ENCODE measurements at places on chromosomes 7 and 10. TPM values are rescaled to one million over a fixed set of nuclear protein-coding genes. Genes with fewer than 3 reads are reported as not detected.

The NUTM2E gene
- total RNA-seq = not detected

The OPN4 gene
- not detected for total RNA-seq

The MKX gene
- 0.31 TPM for total RNA-seq

The AGAP9 gene
- 7.6 TPM for total RNA-seq

The CALML3 gene
- not detected for total RNA-seq

The OR2A7 gene
- 2.5 TPM for total RNA-seq

The SPDYE2 gene
- not detected for total RNA-seq

The PIK3AP1 gene
- total RNA-seq = 1.7 TPM

DNA sequence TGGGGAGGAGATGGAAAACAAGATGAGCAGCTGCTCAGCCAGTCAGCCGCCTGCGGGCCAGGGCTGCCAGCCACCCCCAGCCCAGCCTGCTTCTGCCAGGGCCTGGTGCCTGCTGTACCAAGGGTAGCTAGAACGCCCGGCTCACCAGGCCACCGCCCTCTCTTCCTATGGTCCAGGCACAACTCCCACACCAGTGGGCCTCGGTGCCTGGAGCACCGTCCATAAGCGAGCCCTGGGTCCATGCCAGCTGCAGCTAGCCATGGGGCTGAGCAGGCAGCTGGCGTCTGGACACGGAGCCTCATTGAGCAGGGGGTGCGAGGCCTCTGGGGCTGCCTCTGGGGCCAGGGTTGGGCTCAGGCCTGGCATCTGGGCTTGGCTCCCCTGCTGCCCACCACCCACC, 8.5 kb upstream of the RABGEF1 start:
- no peak for DNase-seq

GRCh38 chr10:34762156-34762555, 52.9 kb downstream of the PARD3 start:
- DNase-seq = no peak

GRCh38 chr7:157739650-157740049, 402.8 kb downstream of the DNAJB6 start:
- no peak for DNase-seq

- DNase-seq = peak; percentile 71
Observed at GRCh38 chr10:100743626-100744135, 1.7 kb upstream of the PAX2 start.

- no peak for DNase-seq
Observed at GRCh38 chr7:64180989-64181388, 26.0 kb upstream of the ZNF735 start.

DNA sequence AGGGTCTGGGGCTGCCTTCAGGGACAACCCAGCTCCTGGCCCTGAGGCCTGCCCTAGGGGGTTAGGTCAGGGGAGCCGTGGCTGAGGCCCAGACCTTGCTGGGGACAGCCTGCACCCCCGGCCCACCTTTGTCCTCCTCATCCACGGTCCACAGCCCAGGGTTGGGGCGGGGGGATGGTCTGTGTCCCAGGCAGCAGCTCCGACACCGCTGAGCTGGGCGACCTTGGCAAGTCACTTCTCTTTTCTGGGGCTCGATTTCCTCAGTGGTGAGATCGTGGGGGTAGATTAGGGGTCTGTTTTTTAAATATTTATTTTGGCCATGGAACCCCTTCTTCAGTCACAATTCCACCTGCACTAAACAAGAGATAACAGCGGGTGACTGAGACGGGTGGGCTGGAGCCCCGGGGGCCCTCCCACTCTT, 30.9 kb downstream of the DNAJB12 start:
- no peak for DNase-seq

DNA sequence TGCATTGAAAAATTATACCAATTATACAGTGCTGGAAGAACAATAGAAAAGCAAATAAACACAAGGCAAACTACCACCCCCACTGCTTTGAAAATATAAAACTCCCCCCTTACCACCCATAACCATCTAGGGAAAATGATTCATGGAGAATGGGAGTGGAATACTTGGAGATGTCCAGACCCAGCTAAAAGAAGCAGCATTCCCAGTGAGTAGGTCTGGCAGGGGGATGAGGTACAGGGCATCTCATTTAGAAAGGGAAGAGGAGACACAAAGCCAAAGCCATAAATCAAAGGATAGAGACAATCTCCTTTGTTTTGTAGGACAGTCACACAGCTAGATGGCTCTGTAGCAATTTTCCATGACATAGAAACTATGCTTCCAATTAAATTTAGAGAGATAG, 36.0 kb upstream of the DGKI start:
- DNase-seq = no peak

GRCh38 chr10:90847436-90847835, 10.4 kb downstream of the HTR7 start:
- no peak for DNase-seq

GRCh38 chr7:391411-391951, 101.5 kb downstream of the FOXL3 start:
- peak; percentile 24 for DNase-seq

- no peak for DNase-seq
Observed at GRCh38 chr10:48801001-48801421, 116.3 kb downstream of the WDFY4 start.

DNA sequence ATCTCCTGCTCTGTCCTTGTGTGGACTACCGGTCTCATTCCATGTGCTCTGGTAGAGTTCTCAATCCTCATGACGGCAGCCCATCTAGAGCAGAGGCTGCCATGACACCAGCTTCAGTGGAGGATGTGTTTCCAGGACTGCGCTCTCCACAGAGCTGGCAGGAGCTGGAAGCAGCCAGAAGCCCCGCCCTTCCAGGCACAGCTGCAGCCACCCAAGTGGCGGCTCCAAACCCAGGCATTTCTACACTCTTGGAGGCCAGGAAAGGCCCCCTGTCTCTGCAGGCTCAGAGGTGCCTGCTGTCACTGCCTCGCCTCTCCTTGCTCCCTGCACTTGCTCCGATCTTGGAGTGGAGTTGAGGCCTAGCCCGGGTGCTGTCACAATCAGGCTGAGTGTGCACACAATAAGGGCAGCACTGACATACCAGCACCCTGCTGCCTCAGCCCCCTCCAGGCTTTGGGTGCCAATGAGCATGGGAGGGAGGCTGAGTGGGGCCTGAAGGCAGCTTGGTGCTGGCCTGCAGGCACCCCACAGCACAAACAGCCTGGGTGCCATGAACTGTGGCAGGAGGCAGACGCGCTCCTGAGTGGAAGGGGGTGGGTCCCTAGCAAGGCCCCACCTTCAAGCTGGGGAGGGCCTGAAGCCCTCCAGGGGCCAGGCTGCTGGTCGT, 122.1 kb downstream of the LRRN3 start:
- no peak for DNase-seq

GRCh38 chr7:155764438-155764793, 47.8 kb downstream of the SHH start:
- DNase-seq = no peak

GRCh38 chr7:90850471-90850870, 254.3 kb downstream of the CDK14 start:
- DNase-seq = no peak

DNA sequence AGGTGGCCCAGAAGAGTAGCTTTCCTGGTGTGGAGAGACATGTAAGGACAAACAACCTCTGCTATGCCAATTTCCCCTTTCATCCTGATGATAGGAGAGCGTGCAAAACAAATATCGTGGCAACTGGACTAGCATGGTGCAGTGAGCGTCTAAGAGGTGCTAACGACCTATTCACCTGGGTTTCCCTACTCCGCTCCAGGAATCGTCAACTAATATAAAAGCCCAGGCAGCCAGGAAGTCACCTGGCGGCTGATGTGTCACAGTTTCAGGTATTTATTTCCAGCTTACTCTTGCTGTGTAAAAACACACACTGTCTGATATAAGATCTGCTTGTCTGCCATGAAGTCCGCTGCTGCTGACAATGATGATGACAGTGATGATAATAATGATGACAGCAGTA, 56.5 kb upstream of the EFCAB10 start:
- no peak for DNase-seq

GRCh38 chr7:44347546-44348114, 22.2 kb upstream of the CAMK2B start:
- no peak for DNase-seq

DNA sequence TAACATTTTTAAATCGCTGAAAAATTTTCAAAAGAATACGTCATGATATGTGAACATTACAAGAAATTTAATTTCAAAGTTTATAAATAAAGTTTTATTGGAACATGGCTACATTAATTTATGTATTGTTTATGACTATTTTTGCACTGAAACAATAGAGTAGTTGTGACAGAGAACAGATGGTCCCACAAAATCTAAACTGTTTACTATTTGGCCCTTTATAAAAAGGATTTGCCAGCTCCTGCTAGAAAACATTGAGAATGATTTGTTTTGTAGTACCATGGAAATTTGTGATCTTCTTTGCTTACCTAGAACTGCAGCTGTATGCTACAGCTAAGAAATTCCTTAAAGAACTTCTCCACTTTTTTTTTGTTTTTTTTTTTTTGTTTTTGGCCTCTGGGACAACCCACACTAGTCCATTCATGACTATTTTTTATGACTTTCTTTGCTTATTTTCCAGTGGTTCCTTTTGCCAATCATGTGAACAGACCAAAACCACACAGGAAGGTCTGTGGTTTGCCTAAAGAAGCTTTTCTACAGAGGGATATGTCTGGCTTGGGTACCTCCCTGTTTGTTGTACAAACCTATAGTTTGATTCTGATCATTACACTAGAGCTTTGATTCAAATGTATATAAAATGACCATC, 55.7 kb downstream of the ST7 start:
- DNase-seq = no peak

GRCh38 chr7:137282043-137282442, 61.5 kb downstream of the PTN start:
- DNase-seq = no peak

DNA sequence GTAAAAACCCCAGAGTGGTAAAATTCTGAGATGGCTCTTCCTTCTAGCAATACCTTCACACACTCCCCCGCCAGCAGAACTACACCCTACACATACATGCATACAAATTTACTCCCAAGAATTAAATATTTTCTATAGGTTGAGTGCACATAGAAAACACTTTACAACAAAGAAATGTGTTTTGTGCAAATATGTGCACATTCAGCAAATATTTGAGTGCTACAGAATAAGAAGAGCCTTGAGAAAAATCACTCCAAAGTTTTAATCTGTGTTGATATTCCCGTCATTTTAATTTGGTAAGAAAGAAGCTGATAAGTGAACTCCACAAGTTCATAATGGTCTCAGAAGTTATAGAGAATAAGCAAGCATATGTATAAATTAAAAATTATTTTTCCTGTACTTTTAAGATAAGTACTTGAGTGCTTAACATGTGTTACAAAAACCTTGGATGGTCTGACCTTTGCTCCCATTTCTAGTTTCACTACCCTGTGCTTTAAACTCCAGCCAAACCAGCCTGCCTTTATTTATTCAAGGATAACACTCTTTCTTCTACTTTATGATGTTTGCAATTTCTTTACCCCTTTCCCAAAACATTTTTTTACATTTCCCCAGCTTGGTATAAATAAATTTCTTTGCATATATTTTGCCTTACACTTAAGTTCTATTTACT, 733.5 kb upstream of the LRRTM3 start:
- DNase-seq = no peak

- no peak for DNase-seq
Observed at GRCh38 chr7:143519411-143520131, 41.9 kb downstream of the TAS2R41 start.

DNA sequence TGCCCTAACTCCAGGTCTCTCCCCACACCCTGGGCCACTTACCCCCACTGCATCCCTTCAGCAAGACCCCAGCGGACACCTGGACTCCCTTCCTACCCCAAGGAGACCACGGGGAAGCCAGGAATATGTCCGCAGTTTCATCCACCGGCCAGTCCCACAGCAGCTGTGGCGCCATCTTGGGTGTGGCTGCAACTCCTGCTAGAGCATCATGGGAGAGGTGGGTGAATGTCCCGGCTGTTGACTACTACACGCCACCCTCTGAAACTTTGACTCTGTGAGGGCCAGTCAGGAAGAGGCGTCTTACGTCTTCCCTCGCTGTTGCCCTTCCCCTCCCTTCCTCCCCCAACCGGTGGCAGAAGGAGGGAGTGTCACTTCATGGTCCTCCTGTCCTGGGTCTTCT, 238.3 kb upstream of the RNF32 start:
- no peak for DNase-seq

DNA sequence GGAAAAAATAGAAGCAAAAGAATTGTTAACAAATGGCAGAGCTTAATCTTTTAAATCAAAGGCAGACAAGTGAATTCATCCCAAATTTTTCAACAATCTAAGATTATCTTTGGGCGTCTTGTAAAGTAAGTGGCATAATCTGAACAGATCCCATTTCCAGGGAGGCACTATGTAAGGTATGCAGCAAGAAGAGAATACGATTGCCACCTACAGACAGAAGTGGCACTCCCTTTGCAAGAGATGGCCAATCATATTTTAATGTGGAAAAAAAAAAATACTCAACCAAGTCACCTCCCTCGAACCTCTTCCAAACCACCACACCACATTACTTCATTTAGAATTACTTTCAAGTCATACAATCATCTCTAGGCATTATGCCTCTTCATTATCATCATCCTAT, 4.0 kb downstream of the GFRA1 start:
- no peak for DNase-seq
